ENCODE measurements at places on chromosomes 16 and 17. TPM values are rescaled to one million over a fixed set of nuclear protein-coding genes. Genes with fewer than 3 reads are reported as not detected.

- no peaks in the 10 kb centered on the region for H3K36me3 ChIP-seq
- H3K27me3 ChIP-seq = no peaks in the 10 kb centered on the region
- no peak overlapping the region for H3K4me3 ChIP-seq
- no peak overlapping the region for H3K27ac ChIP-seq
- peaks cover 3% of the 10 kb centered on the region for H3K4me1 ChIP-seq
These were observed 16.9 kb downstream of the HASPIN start for GRCh38 chr17:3740611-3741073.

- H3K27ac ChIP-seq = peak overlapping the region; percentile 81
- DNase-seq = no peak
- peaks cover 4% of the 10 kb centered on the region for H3K36me3 ChIP-seq
- peaks cover 8% of the 10 kb centered on the region for H3K4me1 ChIP-seq
These were observed 628 bp upstream of the BLMH start for GRCh38 chr17:30292286-30292858.

The MAP2K6 gene
- total RNA-seq = 5.7 TPM

The TBC1D3G gene
- not detected for total RNA-seq

DNA sequence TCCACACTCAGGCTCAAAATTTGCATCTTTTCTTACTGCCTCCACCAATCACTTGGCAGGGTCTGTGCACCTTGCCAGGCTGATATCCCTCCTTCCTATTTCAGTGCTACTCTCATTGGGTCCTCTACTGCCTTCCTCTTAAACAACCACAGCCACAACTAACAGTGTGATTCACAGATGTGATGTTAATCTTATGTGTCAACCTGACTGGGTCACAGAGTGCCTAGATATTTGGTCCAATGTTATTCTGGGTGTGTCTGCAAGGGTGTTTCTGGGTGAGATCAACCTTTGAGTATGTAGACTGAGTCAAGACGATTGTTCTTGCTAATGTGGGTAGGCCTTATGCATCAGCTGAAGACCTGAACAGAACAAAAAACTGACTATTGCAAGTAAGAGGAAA lies 51.3 kb upstream of the IRX6 start:
- H3K4me3 ChIP-seq = no peak overlapping the region
- no peak overlapping the region for H3K27ac ChIP-seq
- H3K4me1 ChIP-seq = no peaks in the 10 kb centered on the region

DNA sequence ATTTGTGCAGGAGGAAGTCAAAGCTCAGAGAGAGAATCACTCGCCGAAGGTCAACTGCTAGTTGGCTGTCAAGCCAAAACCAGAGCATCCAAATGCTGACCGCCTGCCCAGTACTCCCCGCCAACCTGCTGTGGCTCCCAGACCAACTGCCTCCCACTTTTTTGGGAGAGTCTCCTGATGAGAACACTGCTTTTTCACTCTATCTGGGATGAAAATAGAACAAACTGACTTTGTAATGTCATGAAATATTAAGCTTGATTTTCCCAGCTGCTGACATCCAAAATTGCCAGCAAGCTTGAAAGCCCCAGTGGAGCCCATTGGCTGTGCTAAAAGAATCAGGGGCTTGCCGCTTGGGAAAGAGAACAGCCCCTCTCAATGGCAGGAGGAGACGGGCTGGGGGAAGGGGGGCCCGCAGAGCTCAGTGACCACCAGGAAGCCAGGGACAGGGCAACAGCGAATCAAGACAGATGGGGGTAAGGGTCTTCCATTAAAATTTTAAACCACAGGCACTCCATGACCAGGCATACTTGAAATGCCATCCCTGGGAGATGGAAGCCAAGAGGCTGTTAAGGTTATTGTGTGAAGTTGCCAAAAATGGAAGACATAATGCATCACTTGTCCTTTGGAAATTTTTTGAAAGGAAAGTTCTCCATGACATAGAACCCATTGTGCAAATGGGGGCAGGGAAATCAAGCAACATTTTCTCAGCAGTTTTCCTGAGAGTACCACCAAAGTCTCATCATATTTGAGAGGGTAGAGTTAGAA lies 125.7 kb upstream of the CDH5 start:
- no peak for DNase-seq
- H3K27me3 ChIP-seq = no peaks in the 10 kb centered on the region
- H3K4me1 ChIP-seq = no peaks in the 10 kb centered on the region
- H3K27ac ChIP-seq = no peak overlapping the region
- no peaks in the 10 kb centered on the region for H3K36me3 ChIP-seq
- no peak overlapping the region for H3K4me3 ChIP-seq

DNA sequence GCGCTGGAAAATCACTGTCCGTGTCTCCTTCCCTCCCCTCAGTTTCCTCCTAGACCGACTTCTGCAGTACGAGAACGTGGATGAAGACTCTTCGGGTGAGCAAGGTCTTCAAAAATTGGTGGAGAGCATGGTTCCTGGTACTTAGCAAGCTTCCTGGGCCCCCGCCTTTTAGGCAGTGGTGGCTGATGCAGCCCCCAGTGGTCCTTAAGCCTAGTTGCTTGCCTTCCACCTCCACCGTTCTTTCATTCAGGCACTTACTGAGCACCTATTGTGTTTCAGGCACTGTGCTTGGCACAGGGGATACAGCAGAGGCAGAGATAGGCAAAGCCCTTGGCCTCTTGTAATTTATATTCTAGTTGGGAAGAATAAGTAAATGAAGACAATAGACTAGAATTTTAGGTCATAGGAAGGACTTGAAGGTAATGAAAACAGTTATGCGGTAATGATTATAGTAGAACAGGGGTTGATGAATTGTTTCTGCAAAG lies 767 bp downstream of the INO80E start:
- peak overlapping the region; percentile 74 for H3K4me3 ChIP-seq
- H3K27me3 ChIP-seq = no peaks in the 10 kb centered on the region
- no peak for DNase-seq
- peaks cover 36% of the 10 kb centered on the region for H3K4me1 ChIP-seq

DNA sequence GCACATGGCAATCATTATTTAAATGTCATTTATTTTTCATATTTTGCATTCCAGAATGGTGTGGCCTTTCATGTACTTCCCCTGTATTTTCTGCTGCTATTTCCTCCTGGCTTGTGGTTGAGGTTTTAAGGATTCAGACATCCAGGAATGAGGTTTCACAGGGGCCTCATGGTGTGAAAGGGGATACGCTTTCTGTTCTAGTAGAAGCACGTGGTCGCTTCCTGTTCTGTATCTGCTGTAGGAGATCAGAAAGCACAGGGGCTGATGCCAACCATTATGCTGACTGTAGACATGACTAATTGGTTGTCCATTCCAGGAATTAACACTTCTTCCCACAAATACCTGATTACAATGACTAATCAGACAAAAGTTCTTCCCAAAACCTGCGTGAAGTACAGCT lies 405.9 kb downstream of the SHISA9 start:
- H3K27ac ChIP-seq = no peak overlapping the region
- no peaks in the 10 kb centered on the region for H3K36me3 ChIP-seq
- no peak for DNase-seq
- no peak overlapping the region for H3K4me3 ChIP-seq
- no peaks in the 10 kb centered on the region for H3K27me3 ChIP-seq

- no peak overlapping the region for H3K4me3 ChIP-seq
- H3K27me3 ChIP-seq = no peaks in the 10 kb centered on the region
- DNase-seq = no peak
- no peak overlapping the region for H3K27ac ChIP-seq
These were observed 45.5 kb upstream of the TNRC6A start for GRCh38 chr16:24683847-24684493.

DNA sequence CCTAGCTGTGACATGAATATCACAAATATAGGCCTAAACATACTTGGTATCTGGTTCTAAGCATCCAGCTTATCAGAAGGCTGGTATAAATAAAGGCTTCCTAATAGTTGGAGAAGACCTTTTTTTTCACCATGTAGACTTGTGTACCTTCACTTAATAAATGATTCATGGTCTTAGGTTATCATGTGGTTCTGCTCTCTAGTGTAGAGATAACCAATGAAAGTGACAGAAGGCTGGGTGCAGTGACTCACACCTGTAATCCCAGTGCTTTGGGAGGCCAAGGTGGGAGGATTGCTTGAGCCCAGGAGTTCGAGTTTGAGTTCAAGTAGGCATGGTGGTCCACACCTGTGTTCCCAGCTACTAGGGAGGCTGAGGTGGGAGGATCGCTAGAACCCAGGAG lies 3.1 kb downstream of the DDX19A start:
- peaks cover 20% of the 10 kb centered on the region for H3K4me1 ChIP-seq
- no peaks in the 10 kb centered on the region for H3K27me3 ChIP-seq
- peaks cover 44% of the 10 kb centered on the region for H3K36me3 ChIP-seq
- H3K27ac ChIP-seq = no peak overlapping the region
- no peak for DNase-seq

The CFAP97D1 gene
- not detected for total RNA-seq

DNA sequence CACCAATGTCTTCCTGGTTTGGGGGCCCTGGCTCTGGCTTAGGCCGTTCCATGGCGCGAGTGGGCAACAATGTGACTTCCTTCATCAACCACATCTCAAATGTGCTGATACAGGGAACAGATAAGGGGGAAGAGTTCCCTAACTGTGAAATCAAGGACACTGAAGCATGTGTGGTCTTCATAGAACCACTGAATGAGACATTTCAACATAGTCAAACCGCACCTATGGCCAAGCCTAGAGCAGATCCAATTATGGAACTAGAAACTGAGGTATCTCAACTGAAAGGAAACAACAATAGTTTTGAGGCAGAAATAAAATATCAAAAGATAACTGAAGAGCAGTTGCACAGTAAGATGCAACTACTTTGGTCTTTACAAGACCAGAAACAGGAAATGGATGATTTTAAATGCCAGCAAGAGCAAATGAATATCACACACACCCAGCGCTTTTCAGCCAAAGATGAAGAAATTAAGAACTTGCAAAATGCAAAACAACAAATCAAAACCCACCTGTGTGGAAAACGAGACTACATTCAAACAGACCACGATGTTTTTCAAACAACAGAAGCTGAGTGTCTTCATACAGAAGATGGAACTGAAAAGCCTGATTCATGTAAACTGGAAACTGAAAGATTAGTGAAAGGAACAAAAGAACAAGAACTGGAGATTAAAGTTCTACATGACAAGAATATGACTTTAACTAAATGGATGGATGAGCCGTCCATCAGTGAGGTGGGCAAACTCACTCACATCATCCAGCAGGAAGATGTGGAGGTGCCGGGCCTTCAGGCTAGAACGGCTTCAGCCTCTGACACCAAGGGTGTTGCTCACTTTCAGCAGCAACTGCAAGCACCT lies 18.1 kb upstream of the LCMT1 start:
- H3K4me1 ChIP-seq = no peaks in the 10 kb centered on the region
- H3K27me3 ChIP-seq = no peaks in the 10 kb centered on the region
- H3K27ac ChIP-seq = no peak overlapping the region
- DNase-seq = no peak
- no peaks in the 10 kb centered on the region for H3K36me3 ChIP-seq
- no peak overlapping the region for H3K4me3 ChIP-seq

DNA sequence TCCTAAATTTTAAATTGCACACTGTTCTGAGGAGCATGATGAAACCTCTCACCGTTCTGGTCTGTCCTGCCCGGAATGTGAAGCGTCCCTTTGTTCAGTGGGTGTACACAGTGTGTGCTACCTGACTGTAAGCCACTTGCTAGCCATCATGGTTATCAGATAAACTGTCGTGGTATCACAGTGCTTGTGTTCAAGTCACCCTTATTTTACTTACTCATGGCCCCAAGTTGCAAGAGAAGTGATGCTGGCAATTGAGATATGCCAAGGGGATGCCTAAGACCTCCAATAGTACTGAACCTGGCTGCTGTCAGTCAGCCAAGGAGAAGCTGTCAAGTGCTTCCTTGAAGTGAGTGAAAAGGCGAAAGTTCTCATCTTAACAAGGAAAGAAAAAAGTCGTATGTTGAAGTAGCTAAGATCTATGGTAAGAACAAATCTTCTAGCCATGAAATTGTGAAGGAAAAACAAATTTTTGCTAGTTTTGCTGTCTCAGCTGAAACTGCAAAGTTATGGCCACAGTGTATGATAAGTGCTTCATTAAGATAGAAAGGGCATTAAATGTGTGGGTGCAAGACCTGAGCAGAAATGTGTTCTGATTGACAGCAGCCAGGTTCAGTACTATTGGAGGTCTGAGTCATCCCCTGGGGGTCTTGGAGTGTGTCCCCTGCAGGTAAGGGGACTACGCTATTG lies 5.8 kb downstream of the PIK3R6 start:
- no peak overlapping the region for H3K27ac ChIP-seq
- H3K36me3 ChIP-seq = no peaks in the 10 kb centered on the region
- H3K4me3 ChIP-seq = no peak overlapping the region
- no peaks in the 10 kb centered on the region for H3K27me3 ChIP-seq
- H3K4me1 ChIP-seq = peaks cover 16% of the 10 kb centered on the region

GRCh38 chr16:82178352-82178751 lies 8.3 kb upstream of the MPHOSPH6 start:
- no peak overlapping the region for H3K27ac ChIP-seq
- no peak for DNase-seq
- no peaks in the 10 kb centered on the region for H3K27me3 ChIP-seq
- H3K36me3 ChIP-seq = no peaks in the 10 kb centered on the region
- no peak overlapping the region for H3K4me3 ChIP-seq

DNA sequence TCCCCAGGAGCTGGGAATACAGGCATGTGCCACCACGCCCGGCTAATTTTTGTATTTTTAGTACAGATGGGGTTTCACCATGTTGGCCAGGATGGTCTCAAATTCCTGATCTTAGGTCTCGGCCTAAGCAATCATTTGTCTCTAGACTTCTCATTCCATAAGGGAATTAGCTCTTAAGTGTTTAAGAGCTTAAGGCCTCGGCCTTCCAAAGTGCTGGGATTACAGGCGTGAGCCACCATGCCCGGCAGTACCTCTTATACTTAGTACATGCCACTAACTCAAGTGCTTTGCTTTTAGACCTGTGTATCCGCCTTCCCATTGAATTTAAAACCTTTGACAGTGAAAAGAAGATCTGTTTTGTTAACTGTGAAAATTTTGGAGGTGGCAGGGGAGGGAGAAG lies 16.6 kb upstream of the IL21R start:
- H3K27ac ChIP-seq = no peak overlapping the region
- H3K4me3 ChIP-seq = no peak overlapping the region
- H3K4me1 ChIP-seq = no peaks in the 10 kb centered on the region
- no peaks in the 10 kb centered on the region for H3K36me3 ChIP-seq
- DNase-seq = no peak

The PMFBP1 gene
- total RNA-seq = 0.15 TPM

DNA sequence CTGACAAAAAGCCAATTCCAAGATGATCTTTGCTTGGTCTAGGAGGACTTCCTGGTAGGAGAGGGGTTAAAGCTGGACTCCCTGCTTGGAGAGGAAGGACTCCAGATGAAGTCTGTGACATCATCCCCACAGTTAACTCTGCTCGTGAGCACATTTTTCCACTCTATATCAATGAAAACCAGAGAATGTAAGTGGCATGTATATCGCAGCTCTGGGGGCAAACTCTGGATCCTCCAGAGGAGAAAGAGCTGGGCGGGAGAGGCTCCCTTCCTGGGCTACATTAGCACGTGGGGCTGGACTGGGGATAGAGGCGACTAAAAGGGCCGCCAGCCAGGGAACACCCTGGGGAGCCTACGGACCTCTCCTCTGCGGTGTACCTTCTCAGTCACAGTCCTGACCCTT lies 34.1 kb downstream of the HIC1 start:
- H3K4me3 ChIP-seq = peak overlapping the region; percentile 41
- peak overlapping the region; percentile 86 for H3K27ac ChIP-seq
- H3K36me3 ChIP-seq = no peaks in the 10 kb centered on the region
- peaks cover 76% of the 10 kb centered on the region for H3K4me1 ChIP-seq
- H3K27me3 ChIP-seq = no peaks in the 10 kb centered on the region
- DNase-seq = no peak

The G6PC1 gene
- total RNA-seq = not detected
